ENCODE measurements at places on chromosomes 7 and 10. TPM values are rescaled to one million over a fixed set of nuclear protein-coding genes. Genes with fewer than 3 reads are reported as not detected.

CTAGE15 gene
- 0.61 TPM for total RNA-seq

SLC26A4 gene
- total RNA-seq, result 0.52 TPM

- peaks cover 3% of the 10 kb centered on the region for H3K27me3 ChIP-seq
- no peak overlapping the region for H3K27ac ChIP-seq
- H3K4me1 ChIP-seq, result peaks cover 5% of the 10 kb centered on the region
- no peak overlapping the region for H3K4me3 ChIP-seq
Observed at GRCh38 chr7:90119178-90119971, 34.9 kb upstream of the STEAP1 start.

MYOF gene
- total RNA-seq, result 168 TPM

KIF20B gene
- total RNA-seq, result 2.7 TPM

PRRT4 gene
- 1.1 TPM for total RNA-seq
